Stimulated activated CD4-positive, alpha-beta T cell treated with anti-CD3 and anti-CD28 coated beads, Interleukin-4, amount 100 ng/mL, for 48 hours (primary cell): ENCODE measurements at places on chromosomes 7 and 10.

GRCh38 chr10:45224219-45224841 lies 91.1 kb downstream of the OR13A1 start:
- DNase-seq, result no peak

DNA sequence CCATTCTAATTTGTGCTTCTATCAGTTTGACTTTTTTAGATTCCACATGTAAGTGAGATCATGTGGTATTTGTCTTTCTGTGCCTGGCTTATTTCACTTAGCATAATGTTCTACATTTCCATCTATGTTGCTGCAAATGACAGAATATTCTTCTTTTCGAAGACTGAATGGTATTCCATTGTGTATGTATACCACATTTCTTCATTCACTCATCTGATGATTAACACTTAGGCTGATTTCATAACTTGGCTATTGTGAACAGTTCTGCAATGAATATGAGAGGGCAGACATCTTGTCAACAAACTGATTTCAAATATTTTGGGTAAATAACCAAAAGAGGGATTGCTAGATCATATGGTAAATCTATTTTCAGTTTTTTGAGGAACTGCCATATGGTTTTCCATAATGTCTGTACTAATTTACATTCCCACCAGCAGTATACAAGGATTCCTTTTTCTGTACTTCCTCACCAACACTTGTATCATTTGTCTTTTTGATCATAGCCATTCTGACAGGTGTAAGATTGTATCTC lies 52.9 kb downstream of the ZNF22 start:
- no peak for DNase-seq

DNA sequence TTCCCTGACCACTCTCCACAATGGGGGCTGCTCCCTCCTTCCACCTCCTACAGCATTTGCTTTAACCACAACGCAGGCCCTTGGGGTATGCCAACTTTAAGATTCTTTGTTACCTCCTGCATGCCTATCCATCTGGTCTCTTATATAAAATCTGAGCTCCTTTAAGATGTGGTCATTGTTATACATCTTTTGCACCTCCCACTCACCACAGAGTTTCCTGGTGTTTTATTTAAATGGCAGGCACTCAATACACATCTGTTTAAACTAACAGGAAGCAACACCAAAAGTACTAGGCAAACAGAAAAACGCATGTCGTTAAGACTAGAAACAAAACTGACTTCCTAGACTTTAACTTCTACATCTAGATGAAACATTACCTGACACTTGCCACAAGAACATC lies 36.3 kb downstream of the SLC25A13 start:
- no peak for DNase-seq

DNA sequence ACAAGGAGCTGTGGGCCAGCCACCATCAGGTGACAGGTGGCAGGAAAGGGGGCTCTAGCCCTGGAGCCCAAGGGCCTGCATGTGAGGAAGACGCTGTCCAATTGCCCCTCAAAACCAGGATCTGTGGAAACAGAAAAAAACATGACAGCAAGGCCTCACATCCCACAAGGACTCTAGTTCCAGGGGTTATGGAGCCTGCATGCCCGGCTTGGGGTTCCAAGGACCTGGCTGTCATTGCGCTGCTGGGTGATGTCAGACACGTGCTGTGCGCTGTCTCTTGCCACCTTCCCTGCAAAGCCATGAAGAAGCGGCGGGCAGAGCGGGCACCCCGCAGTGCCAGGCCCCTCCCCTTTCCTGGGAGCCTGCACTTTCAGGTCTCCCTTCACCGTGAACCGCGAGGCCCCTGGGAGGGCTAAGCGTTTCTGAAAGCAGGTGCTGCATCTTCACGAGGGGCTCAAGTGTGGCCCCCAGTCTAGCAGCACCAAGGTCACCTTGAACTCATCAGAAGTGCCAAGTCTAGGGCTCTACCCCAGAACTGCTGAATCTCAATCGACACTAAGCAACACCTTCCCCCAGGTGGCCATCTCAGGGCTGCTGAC lies 15.1 kb upstream of the CRYGN start:
- no peak for DNase-seq

DNA sequence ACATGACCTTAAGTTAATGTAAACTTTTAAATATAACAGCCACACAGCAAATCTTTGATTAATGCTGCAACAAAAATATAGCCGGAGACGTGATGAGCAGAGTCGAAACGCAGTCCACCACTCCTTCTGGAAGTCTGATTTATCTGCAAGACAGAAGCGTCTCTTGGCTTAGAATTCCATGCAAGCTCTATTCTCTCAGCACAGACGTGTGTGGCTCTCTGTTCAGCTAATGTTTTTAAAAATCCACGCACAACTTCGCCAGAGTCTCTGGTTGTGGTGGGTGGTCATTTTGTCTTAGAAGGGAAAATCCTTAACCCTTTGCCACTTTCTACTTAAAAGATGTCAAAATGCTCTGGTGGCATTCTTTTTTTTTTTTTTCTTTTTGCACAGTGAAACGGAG lies 438.0 kb upstream of the MGMT start:
- DNase-seq, result no peak

DNA sequence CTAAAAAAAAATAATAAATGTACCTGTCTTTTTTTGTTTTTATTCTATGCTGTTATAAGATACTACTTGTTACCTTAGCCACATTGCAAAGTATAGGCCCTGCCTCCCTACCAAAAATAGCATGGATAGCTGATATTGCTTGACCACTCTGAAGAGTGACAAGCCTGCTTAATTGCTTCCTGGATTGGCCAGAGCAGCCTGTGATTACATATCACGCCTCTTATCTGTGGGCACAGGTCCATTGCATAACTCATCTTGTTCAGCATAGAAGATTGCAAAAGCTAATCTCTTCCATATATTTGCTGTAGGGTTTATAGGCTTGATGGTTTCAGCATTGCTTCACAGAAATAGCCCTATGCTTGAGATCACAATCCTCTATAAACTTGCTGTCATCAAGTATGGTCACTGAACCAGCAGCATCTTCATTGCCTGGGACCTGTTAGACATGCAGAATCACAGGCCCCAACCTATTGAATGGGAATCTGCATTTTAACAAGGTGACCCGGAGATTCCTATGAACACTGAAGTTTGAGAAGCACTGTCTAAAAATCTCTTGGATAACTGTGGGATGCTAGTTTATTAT lies 280.8 kb upstream of the CDC14C start:
- DNase-seq, result no peak

- DNase-seq, result no peak
Measured at GRCh38 chr10:124657806-124658205, 86.4 kb downstream of the FAM53B start.

DNA sequence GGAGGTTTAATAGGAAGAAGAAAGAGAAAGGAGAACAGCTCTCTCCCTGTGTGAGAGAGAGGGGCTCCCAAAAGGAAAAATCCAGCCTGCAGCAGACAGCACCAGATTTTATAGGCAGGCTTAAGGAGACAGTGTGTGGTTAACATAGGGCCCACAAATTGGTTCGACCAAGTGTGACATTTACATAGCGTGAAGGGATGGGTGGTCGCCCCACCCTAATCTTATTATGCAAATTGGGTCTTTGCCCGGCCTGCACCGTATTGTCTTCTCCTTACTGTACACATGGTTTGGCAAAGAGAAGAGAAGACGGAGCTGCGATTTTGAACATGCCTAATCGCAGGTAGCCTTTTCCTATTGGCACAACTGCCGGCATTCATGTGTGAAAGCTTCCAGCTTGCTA lies 756.3 kb downstream of the NXPH1 start:
- DNase-seq, result no peak

DNA sequence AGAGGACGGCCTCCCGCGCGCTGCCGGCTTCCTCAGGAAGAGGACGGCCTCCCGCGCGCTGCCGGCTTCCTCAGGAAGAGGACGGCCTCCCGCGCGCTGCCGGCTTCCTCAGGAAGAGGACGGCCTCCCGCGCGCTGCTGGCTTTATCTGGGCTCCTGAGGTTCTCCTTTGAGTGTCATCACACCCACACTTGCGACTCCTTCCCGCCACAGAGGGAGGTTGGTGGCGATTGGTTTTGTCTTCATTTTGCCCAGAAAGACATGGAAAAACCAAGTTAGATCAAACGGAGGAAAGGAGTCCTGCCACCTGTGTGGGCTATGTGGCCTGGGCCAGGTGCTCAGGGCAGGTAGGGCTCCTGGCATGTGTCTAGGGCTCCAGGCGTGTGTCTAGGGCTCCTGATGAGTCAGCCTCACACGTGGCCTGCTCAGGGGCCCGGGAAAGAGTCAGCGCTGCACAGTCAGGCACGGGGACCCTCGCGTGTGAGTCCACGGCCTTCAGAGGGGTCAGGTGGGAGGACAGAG lies 138.0 kb downstream of the VIPR2 start:
- no peak for DNase-seq

DNA sequence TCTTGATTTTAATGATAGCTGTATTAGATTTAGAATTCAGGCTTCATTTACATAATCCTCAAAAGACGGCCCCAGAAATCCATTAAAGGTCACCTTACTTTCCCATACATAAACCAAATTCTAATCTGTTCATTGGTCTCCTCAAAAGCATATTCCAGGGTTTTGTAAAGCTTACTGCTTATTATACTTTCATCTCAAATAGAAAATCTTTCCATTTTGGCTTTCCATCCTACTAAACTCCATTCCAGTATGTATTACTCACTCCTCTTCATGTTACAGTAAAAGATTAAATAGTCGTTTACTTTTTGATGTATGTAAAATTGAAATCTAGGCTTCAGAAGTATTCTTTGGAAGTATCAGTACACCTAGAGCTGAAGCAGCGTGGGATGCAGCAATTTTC lies 143.5 kb upstream of the LRRN3 start:
- DNase-seq, result no peak

DNA sequence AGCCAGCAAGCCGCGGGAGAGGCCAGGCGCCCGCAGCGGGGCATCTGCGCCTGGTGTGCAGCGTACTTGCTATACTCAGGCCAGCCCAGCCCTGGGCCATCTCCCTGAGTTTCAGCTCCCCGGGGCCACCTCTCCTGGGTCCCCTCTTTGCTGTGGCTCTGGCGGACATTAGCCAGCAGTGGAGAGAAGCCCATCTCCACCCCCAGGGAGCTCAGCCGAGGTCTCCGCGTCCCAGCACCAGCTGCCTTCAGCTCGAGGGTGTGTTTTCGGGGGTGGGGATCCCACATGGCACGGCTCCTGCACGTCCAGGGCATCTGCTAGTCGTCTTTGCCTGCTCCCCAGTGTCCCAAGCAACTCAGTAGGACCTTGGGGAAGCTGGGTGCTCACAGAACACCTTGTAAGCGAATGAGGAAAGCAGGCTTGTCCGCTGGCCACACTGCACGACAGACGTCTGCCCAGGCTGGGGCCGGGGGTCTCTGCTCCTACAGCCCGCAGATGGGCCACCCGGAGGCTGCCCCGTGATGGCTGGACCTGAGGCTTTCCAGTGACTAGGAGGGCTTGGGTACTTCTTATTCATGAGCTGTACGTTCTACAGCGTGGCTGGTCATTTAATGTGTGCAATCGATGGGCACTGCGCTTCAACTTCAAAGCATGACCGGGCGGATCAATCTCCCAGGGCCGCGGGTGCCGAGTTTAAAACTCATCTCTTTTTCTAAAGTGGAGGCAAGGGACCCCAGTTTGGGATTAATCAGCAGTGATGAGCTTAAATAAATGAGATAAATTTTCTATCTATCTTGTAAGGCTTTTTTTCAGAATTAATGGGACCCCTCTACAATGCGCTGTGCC lies 455.7 kb downstream of the DNAJB6 start:
- no peak for DNase-seq

DNA sequence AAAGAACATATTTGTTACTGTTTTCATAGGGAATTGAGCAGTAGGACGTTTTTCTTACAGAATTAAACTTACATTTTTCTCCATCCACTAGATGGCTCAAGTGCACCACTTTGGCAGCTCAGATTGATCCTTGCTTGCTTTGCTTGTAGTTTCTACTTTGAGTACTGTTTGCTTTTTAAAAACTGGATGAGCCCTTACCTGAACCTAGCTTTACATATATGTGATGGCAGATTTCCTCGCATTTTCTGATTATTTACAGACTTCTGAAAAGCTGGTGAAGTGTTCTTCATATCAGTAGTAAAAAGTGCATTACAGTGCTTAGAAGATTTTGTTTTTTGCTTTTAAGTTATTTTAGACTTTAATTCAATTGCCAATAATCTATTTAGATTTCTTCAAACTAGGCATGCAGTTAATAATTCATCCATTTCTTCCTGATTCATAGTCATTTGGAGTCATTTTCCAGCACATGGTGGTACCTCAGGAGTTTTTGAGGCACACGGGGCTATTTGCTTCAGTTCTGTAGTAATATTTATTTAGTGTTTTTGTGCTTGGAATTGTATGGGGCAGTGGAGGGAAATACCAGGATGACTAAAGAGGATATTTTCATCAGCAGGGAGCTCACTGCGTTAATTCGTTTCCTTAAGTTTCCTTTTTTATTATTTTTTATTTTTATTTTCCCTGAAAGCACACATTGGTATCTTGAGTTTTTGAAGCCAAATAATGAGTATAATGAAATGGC lies 57.3 kb downstream of the MAPK8 start:
- DNase-seq, result no peak

- no peak for DNase-seq
Measured at GRCh38 chr10:42962902-42963231, 114.0 kb upstream of the RET start.

GRCh38 chr7:45420843-45421495 lies 153.2 kb upstream of the ADCY1 start:
- no peak for DNase-seq

GRCh38 chr10:82358486-82359099 lies 483.6 kb downstream of the NRG3 start:
- no peak for DNase-seq

DNA sequence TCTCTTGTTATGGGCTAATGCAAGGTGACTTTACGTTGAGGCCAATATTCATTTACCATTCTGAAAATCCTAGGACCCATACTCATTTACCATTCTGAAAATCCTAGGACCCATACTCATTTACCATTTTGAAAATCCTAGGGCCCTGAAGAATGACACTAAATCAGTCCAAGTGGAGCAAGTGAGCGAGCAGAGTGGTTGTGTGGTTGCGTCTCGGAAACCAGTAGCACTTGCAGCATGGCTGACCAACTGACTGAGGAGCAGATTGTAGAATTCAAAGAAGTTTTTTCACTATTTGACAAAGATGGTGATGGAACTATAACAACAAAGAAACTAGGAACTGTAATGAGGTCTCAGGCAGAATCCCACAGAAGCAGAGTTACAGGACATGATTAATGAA lies 6.9 kb downstream of the SAR1A start:
- DNase-seq, result no peak

- no peak for DNase-seq
Measured at GRCh38 chr7:54345746-54346145, 196.4 kb upstream of the VSTM2A start.

GRCh38 chr10:4001811-4002210 lies 216.8 kb upstream of the KLF6 start:
- no peak for DNase-seq
